AML-193 (cell line): ENCODE measurements at places on chromosomes 7 and 10.

GRCh38 chr10:121511460-121511859 lies 86.8 kb downstream of the FGFR2 start:
- no peak for DNase-seq

DNA sequence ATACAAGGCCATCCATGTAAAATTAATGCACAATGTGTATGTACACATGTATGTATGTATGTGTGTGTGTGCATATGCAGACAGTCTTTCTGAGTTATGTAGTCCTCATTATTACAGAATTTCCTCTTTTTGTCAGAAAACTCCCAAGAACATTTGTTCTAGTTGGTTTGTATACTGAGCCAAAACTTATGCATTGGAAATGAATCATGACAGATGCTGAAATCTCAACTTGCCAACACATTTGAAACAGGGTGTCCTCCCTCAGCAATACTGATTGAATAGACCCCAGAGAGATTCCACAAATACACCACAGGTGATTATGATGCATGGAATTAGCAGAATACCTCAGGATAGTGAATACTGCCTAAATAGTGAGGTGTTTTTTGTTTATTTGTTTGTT lies 472.9 kb upstream of the PCDH15 start:
- no peak for DNase-seq

DNA sequence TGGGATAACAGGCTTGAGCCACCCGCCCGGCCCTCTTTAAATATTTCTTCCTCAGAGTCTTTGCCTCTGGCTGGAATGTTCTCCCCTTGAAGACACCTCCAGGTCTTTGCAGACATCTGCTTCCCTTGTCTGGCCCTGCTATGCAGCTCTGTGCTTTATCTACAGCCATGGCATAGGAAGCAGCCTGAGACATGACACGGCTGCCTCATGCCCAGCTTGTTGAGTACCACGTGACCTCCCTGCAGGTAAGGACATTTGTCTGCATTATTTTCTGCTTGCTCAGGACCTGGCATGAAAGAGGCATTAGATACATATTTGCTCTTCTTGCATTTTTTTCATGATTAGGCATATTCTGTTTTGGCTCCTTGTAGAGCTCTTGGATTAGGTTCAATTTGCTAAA lies 113.8 kb upstream of the KLF6 start:
- DNase-seq = no peak

GRCh38 chr7:137870078-137870477 lies 23.3 kb upstream of the DGKI start:
- DNase-seq = no peak

DNA sequence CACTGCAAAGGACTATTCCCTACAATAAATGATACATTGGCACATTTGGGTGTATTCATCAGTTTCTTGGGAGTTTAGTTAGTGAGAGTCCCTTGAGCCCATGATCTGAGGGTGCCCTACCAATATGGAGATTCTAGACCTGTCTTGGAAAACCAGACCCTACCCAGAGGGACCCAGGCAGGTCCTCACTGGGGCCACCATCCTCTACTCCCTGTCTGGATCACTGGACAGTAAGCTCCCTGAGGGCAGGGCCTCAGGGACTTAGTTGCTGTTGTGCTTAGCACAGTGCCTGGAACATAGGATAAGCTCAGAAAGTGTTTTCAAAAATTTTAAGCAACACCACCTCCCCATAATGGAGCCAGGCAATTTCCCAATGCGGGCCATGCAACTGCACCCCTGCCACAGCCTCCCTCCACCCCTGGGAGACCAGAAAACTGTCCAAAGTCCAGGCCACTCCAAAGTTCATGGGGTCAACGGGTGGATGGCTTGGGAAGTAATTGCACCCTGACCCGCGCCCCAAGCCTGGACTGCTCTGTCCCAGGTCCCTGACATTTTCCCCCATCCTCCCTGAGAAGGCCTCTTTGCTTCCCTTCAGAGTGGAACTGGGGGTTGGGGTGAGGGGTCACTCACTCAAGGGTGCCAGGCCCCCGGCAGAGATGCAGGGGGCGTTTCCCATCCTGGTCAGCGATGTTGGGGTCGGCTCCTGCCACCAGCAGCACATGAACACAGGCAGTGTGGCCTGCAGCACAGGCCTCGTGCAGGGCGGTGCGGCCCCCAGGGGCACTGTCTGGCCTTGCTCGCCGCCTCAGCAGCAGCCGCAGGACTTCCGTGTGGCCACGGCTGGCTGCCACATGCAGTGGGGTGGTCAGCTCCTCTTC lies 1.0 kb downstream of the ASB10 start:
- no peak for DNase-seq

- no peak for DNase-seq
These were observed 43.8 kb downstream of the CFAP46 start for GRCh38 chr10:132898391-132899053.

- peak; percentile 35 for DNase-seq
These were observed 247.3 kb downstream of the SEMA3A start for GRCh38 chr7:83947260-83947659.

GRCh38 chr10:46234431-46235060 lies 52.3 kb upstream of the ANTXRL start:
- DNase-seq = no peak

DNA sequence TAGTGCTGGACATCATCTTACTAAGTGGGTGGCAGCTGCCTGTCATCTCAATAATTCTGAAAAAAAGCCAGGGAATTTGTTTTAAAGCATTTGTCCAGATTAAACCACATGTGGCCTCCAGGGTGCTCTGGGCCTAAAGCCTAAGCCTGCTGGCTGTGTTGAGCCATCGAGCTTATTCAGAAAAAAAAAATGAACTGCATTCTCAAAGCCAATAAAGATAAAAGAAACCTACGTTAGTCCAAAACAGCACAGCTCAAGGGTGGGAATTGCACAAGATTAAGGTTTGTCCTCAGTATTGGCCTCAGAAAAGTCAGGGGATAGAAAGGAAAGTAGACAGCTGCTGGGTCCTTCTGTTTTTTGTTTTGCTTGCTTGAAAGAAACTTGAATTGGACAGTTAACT lies 22.6 kb upstream of the PRTFDC1 start:
- no peak for DNase-seq

DNA sequence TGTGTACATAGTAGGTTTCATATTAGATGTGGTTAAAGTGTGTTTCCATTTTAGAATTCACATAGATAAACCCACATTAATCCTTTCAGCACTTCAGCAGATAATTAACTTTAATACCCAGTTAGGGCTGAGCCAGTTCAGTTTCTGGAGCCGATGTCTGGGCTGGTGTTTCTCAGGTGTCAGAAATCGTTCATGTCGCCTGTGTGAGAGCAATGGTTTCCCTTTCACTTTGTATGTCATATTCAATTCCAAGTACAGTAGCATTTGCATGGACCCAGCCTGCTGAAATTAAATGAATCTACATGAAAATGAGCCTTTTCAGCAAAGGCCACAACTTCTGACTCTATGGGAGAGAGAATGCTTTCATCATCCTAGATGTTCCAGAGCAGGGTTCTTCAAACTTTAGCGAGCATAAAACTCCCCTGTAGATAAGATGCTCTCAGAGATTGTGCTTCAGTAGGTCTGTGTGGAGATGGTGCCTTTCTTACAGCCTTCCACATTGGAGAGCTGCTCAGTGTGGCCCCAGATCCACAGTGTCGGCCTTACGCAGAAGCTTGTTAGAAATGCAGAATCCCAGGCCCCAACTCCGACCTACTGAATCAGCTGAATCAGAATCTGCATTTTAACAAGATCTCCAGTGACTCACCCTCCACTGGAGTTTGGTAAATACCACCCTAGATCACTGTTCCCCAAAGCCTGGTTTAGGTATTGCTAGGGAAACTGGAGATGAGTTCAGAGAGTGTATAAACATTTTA lies 19.6 kb downstream of the WIPF3 start:
- DNase-seq = no peak

DNA sequence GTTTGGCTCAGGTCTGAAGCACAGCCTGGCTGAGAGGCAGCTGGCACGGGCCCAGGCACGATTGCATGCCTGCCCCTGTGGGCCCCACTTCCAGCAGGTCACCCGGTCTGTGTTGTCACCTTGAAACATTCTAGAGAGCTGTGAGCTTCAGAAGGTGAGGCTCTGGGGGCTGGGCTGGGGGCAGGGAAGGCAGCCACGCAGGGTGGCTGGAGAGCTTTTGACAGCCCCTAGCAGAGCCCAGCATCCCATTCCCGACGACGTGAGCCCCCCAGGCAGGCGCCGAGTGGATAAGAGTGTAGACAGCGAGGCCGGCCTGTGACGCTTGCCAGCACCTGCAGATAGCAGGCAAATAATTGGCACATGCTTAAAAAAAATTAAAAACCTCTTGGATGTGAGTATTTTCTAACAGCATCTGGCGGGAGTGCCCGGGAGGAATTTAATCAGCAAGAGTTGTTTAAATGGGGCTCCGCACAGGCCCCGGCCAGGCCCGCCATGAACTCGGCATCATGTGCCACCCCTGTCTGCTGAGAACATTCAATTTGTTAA lies 212.0 kb upstream of the TBX20 start:
- no peak for DNase-seq

- no peak for DNase-seq
These were observed 27.5 kb upstream of the EZH2 start for GRCh38 chr7:148911626-148912025.

- no peak for DNase-seq
These were observed 122.6 kb upstream of the RPA3 start for GRCh38 chr7:7841027-7841426.

DNA sequence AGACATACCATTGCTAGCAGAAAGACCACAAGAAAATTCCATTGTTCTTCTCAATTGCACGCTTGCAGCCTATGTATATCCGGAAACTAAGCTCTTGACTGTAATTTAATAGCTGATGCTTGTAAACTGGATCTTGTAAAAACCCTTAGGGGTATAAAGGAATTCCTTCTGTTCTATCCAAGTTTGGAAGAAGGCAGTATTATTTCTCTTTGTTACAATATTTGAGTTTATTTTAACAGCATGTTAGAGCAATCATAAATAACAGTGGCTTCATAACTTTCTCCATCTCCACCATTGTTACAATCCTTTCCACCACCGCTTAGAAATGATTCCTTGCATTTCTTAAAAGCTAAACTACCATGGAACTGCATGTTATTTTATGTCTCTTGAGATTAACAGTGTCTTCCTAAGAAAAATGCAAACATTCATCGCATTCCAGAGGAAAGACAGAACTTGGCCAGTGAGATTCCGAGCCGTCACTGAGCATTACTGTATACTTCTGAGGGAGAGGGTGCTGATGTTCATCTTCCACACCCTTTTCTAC lies 92.5 kb downstream of the TRIL start:
- DNase-seq = no peak

DNA sequence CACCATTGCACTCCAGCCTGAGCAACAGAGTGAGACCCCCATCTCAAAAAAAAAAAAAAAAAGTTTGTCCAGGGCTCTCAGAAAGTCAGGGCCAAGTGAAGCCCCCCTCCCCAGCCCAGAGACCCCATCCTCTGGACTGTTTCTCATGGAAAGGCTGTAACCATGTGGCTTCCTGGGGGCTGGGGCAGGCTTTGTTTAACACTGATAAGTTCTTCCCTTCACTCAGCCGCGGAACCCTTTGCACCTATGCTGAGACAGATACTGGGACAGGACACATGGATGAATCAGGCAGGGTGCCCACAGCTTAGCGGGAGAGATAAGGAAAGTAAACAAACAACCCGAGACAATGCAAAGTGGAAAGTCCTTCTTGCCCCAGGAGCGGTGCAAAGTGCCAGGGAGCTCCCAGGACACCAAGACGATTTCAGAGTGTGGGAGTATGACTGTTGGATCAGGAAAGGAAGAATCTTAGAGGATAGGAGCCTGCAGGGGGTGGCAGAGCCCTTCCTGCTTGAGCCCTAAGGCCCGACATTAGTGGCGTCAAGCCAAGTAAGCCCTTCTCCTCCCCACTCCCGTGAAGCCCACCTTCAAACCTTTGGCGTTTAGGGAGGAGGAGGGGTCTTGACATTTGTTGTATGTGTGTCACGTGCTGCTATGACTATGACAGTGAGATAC lies 11.6 kb downstream of the MLXIPL start:
- no peak for DNase-seq

- DNase-seq = peak; percentile 59
These were observed 71.0 kb downstream of the SLC25A13 start for GRCh38 chr7:96250776-96251361.

DNA sequence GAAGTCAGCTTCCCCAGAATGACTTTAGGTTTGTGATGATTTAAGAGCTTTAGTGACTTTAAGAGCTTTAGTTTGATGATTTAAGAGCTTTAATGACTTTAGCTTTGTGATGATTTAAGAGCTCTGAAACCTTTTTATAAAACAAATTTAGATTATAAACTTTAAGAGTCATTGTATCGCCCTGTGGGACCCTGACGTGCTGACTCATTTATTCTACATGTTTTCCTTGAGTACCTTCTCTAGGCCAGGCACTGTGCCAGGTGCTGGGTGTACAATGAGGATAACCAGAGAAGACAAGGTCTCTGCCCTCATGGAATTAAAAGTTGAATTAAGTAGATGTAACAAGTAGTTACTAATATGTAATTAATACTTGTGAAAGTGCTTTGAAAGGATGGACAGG lies 45.4 kb downstream of the CNNM1 start:
- DNase-seq = no peak

DNA sequence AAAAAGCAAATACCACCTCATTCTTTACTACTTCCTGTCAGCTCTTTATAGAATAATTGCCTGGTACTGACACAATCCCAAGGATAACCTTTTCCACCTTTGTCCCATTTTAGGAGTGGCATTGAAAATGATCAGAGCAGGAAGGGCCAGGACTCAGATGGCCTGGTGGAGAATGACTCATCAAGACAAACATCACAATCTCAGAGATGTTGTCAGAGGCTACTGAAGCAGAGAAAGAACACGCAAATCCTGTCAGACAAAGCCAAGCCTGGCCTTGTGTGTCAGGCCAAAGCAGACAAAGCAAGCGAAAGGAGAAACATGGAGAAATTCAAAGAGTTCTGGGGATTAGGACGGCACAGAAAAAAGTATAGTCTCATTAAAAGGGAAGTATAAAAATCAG lies 40.9 kb downstream of the NSUN6 start:
- DNase-seq = no peak

DNA sequence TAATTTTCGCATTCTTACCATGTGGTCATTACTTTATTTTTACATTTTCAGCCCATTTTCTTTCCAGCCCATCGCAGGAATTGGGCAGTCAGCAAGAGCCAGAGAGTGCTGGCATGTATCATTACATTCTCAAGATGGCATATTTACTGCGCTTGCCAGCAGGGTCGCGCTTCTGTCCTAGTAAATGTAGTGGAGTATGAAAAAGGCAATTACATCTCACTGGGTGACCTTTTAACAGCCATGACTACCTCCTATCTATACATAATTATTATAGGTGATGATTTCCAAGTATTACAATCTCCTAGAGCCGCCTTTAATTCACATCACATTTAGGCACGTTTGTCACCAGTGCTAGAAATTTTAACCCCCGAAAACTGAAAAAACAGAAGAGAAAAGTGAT lies 433.7 kb upstream of the MGMT start:
- DNase-seq = no peak

DNA sequence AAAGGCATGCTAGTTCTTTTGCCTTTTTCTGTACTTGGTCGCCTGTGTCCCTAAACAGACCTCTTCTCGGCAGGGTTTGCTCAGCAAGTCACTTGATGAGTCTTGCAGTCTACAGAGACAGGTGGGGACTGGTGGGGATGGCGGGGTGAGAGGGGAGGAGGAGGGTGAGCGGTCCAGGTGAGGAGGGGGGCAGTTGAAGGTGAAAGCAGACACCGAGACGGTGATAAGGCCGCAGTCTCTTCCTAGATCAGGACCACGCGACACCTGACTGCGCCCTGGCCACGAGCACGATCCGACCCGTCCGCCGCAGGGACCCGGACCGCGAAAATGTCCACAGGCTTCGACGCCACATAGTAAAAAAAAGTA lies 566 bp downstream of the ASNS start:
- no peak for DNase-seq

GRCh38 chr10:130108934-130109604 lies 1.6 kb downstream of the C10orf143 start:
- peak; percentile 2 for DNase-seq

- no peak for DNase-seq
These were observed 53.4 kb downstream of the TMEM209 start for GRCh38 chr7:130151591-130152492.
